Diencephalon (tissue), 1 donor: ENCODE measurements at places on chromosomes 6 and 20. TPM values are rescaled to one million over a fixed set of nuclear protein-coding genes. Genes with fewer than 3 reads are reported as not detected.

The TCF21 gene
- total RNA-seq = under 0.01 TPM

The SALL4 gene
- 0.69 TPM for total RNA-seq

The IRF4 gene
- total RNA-seq = not detected

The ULBP1 gene
- total RNA-seq = 0.23 TPM

The ANKEF1 gene
- total RNA-seq = 5.5 TPM

The GNAS-AS1 gene
- 1.2 TPM for total RNA-seq

The MUCL3 gene
- total RNA-seq = not detected

The SIRT5 gene
- total RNA-seq = 22.4 TPM

The DTD1 gene
- 79.4 TPM for total RNA-seq

The BPIFB1 gene
- total RNA-seq = not detected

The GRM4 gene
- total RNA-seq = 19.4 TPM

The SSR1 gene
- total RNA-seq = 63.4 TPM

The PRPH2 gene
- 11.5 TPM for total RNA-seq

The ZBTB46 gene
- 20.3 TPM for total RNA-seq

The TGM3 gene
- total RNA-seq = 0.46 TPM

The ESF1 gene
- 22.4 TPM for total RNA-seq

The ZNF334 gene
- 16.1 TPM for total RNA-seq

The RBM24 gene
- 11.5 TPM for total RNA-seq

The ASIP gene
- total RNA-seq = not detected

The LY6G6C gene
- not detected for total RNA-seq

The HDGFL1 gene
- not detected for total RNA-seq

The MMP24 gene
- total RNA-seq = 80.5 TPM

The PRL gene
- total RNA-seq = 0.23 TPM

The ANKRD6 gene
- total RNA-seq = 66.2 TPM

The TP53TG5 gene
- not detected for total RNA-seq

The FOXP4 gene
- 2.1 TPM for total RNA-seq

The KCNS1 gene
- total RNA-seq = 3.0 TPM

The SNX14 gene
- 174 TPM for total RNA-seq

The RNF182 gene
- 33.0 TPM for total RNA-seq

The PRIM2 gene
- 18.0 TPM for total RNA-seq

The PLG gene
- total RNA-seq = not detected

The GPLD1 gene
- 21.2 TPM for total RNA-seq

The UBE2C gene
- total RNA-seq = 7.6 TPM

The STMND1 gene
- total RNA-seq = 0.92 TPM

The PLN gene
- 0.46 TPM for total RNA-seq

The BPIFA1 gene
- not detected for total RNA-seq

The OVOL2 gene
- not detected for total RNA-seq
